GM12878 (cell line): ENCODE measurements at places on chromosomes 16 and 17. TPM values are rescaled to one million over a fixed set of nuclear protein-coding genes. Genes with fewer than 3 reads are reported as not detected.

The CD300H gene
- total RNA-seq: not detected in 2 replicates

The CYBC1 gene
- total RNA-seq: 156 and 159 TPM in 2 replicates

DNA sequence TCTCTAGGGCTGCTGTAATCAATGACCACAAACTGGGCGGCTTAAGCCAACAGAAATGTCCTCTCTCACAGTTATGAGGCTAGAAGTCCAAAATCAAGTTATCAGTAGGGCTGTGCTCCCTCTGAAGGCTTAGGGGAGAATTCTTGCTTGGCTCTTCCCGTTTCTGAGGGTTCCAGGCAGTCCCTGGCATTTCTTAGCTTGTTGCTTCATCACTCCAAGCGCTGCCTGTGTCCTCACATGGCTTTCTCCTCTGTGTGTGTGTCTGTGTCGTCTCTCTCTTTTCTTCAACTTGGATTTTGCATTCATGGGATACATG is 13.7 kb upstream of the CDC42EP4 start:
- DNase-seq: no peak
- H3K27me3 ChIP-seq: no peaks in the 10 kb centered on the region
- H3K27ac ChIP-seq: no peak overlapping the region
- H3K4me3 ChIP-seq: no peak overlapping the region
- no peaks in the 10 kb centered on the region for H3K4me1 ChIP-seq

- DNase-seq: no peak
- peak overlapping the region; percentile 84 for H3K4me3 ChIP-seq
- peaks cover 16% of the 10 kb centered on the region for H3K4me1 ChIP-seq
These were observed 526 bp downstream of the TSNAXIP1 start for GRCh38 chr16:67807148-67807682.

- no peaks in the 10 kb centered on the region for H3K36me3 ChIP-seq
- no peak for DNase-seq
- no peak overlapping the region for H3K27ac ChIP-seq
- no peaks in the 10 kb centered on the region for H3K4me1 ChIP-seq
These were observed 30.0 kb downstream of the USP32 start for GRCh38 chr17:60361889-60362288.

GRCh38 chr17:63445065-63445464 is 1.0 kb downstream of the CYB561 start:
- H3K4me1 ChIP-seq: peaks cover 14% of the 10 kb centered on the region
- DNase-seq: no peak
- no peak overlapping the region for H3K27ac ChIP-seq
- no peak overlapping the region for H3K4me3 ChIP-seq
- H3K36me3 ChIP-seq: no peaks in the 10 kb centered on the region

- H3K4me1 ChIP-seq: peaks cover 14% of the 10 kb centered on the region
- no peaks in the 10 kb centered on the region for H3K27me3 ChIP-seq
- peak overlapping the region; percentile 80; the same call in 1 of the 2 replicates for H3K4me3 ChIP-seq
- no peaks in the 10 kb centered on the region for H3K36me3 ChIP-seq
These were observed 544 bp downstream of the CYB561 start for GRCh38 chr17:63445571-63445953.

- H3K27me3 ChIP-seq: no peaks in the 10 kb centered on the region
- H3K4me3 ChIP-seq: peak overlapping the region; percentile 90
- DNase-seq: peak; percentile 66
- H3K36me3 ChIP-seq: no peaks in the 10 kb centered on the region
These were observed 23.2 kb upstream of the CRYM start for GRCh38 chr16:21301168-21301894.

The PRAC1 gene
- total RNA-seq: not detected in 2 replicates

The KRT36 gene
- not detected in 2 replicates for total RNA-seq

The METRNL gene
- total RNA-seq: 3.5 TPM in 2 replicates

DNA sequence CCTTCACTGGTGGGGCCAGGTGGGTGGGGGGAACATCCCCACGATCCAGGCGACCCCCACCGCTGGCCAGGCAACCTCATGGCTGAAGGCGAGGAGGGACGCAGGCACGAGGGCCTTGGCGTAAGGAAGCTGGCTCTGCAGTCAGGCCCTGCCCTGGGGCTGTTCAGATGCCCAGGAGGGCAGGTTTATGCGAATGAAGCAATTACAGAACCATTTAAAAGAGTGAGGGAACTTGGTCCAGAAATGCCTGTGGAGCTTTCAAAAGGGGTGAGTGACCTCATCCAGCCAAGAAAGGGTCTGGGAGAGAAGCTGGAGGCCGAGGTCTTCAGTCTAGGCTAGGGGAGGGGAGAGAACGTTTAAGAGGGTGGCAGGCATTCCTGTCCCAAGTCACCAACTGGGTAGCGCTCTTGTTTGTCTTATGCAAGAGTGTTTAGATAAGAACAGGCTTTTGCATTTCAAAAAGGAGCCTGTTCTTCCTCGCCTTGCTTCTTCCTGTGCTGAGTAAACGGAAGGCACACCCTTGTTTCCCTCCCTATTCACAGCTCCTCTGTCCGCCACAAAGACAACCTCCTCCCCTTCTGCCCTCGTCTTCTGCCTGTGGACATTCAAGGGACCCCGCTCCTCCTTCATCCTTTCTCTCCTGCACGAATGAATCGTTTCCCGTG is 183.5 kb upstream of the SDK2 start:
- H3K27ac ChIP-seq: no peak overlapping the region
- no peaks in the 10 kb centered on the region for H3K4me1 ChIP-seq
- DNase-seq: no peak
- no peak overlapping the region for H3K4me3 ChIP-seq

DNA sequence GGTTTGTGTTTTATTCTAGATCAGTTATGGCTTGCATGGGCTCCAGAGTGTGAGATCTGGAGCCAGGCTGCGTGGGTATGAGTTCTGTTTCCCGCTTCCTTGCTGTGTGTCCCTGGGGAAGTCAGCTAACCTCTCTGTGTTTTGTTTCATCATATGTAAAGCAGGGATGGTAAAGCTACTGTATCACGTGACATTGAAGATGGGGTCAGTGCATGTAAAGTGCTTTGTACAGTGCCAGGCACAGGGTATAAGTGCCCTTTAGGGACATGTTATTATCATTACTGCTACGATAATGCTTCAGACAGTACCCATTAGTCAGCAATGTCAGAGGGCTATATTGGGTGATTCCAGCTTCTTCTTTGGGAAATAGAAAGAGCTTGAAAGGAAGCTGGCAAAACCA is 186.2 kb downstream of the FOXL1 start:
- no peak overlapping the region for H3K27ac ChIP-seq
- H3K36me3 ChIP-seq: no peaks in the 10 kb centered on the region
- no peak for DNase-seq
- no peak overlapping the region for H3K4me3 ChIP-seq
- H3K27me3 ChIP-seq: no peaks in the 10 kb centered on the region

- no peaks in the 10 kb centered on the region for H3K36me3 ChIP-seq
- no peaks in the 10 kb centered on the region for H3K4me1 ChIP-seq
- no peak overlapping the region for H3K4me3 ChIP-seq
- no peak for DNase-seq
- no peaks in the 10 kb centered on the region for H3K27me3 ChIP-seq
- no peak overlapping the region for H3K27ac ChIP-seq
These were observed 99.5 kb downstream of the CHD9NB start for GRCh38 chr16:52953215-52953614.

- H3K27me3 ChIP-seq: no peaks in the 10 kb centered on the region
- H3K27ac ChIP-seq: no peak overlapping the region
- no peak overlapping the region for H3K4me3 ChIP-seq
- no peak for DNase-seq
These were observed 21.6 kb downstream of the VASN start for GRCh38 chr16:4393240-4393600.

GRCh38 chr16:3242709-3243108 is 7.8 kb upstream of the ZNF200 start:
- no peaks in the 10 kb centered on the region for H3K27me3 ChIP-seq
- DNase-seq: no peak
- no peak overlapping the region for H3K27ac ChIP-seq
- H3K36me3 ChIP-seq: no peaks in the 10 kb centered on the region

- H3K4me3 ChIP-seq: no peak overlapping the region
- no peaks in the 10 kb centered on the region for H3K4me1 ChIP-seq
- H3K36me3 ChIP-seq: no peaks in the 10 kb centered on the region
- H3K27ac ChIP-seq: no peak overlapping the region
- H3K27me3 ChIP-seq: peaks cover 11% of the 10 kb centered on the region
These were observed 150.2 kb upstream of the GSE1 start for GRCh38 chr16:85462714-85463611.

The RNU2-1 gene
- 9,631 and 10,813 TPM in 2 replicates for total RNA-seq

- no peak overlapping the region for H3K4me3 ChIP-seq
- 0 out of 2 replicates have a peak, but pooled peaks cover 3% of the 10 kb centered on the region for H3K27me3 ChIP-seq
- no peaks in the 10 kb centered on the region for H3K36me3 ChIP-seq
- DNase-seq: no peak
- no peak overlapping the region for H3K27ac ChIP-seq
These were observed 42.0 kb upstream of the XYLT1 start for GRCh38 chr16:17512636-17513220.

GRCh38 chr17:68387435-68388218 is 69.7 kb downstream of the WIPI1 start:
- no peak overlapping the region for H3K27ac ChIP-seq
- H3K27me3 ChIP-seq: no peaks in the 10 kb centered on the region
- H3K4me3 ChIP-seq: no peak overlapping the region
- no peaks in the 10 kb centered on the region for H3K36me3 ChIP-seq
- DNase-seq: no peak
- no peaks in the 10 kb centered on the region for H3K4me1 ChIP-seq

DNA sequence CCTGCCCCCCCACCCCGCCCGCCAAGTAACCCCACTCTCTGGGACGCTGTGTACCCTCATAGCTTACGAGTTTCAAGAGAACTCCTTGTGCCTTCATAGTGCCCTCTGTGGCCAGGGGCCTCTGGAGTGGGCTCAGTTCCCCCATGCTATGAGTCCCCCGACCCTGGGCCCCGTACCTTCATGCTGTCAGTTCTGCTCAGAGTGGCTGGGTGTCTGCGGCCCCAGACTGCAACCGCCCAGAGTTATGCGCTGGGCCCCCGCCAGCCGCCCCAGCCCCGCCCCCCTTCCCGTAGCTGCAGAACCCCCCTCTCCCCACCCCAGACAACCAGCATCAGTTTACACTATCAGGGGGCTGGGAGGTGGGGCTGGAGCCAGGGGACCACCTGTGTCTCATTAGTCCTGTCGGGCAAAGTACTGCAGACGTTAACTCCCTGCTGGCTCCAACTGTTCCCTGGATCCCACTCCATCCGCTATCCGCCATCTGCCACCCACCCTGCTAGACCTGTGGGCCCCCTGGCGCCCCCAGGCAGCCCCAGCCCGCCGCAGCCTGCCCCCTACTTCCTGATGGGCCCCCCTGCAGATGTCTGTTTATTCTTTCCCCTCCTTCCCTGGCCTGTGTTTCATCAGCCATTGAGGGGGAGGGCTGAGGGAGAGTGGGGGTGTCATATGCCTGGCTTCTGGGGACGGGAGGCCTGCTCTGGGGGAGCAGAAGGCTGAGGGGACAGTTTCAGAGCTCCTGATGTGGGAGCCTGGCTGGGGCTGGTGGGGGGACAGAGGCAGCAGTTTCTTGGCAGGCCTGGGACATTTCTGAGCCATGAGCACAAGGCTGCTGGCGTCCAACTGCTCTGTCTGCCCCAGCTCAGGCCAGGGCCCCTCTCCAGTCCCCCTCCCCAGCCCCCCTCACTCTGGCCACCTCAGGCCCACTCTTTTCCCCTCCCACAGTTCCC is at the start of gene MFAP4:
Gene MFAP4, minus strand, starts transcription at position 217 of the 947 bp plus-strand sequence. Its CDS starts 35 bp downstream, at position 182.
- DNase-seq: no peak
- H3K27me3 ChIP-seq: no peaks in the 10 kb centered on the region
- no peak within 1 kb of the TSS for H3K27ac ChIP-seq
- H3K36me3 ChIP-seq: no peaks in the 10 kb centered on the region; the same call in 1 of the 2 replicates

GRCh38 chr17:68657576-68657975 is 56.4 kb upstream of the FAM20A start:
- H3K4me3 ChIP-seq: no peak overlapping the region
- DNase-seq: no peak
- no peaks in the 10 kb centered on the region for H3K27me3 ChIP-seq
- H3K4me1 ChIP-seq: no peaks in the 10 kb centered on the region
- no peaks in the 10 kb centered on the region for H3K36me3 ChIP-seq

GRCh38 chr17:48589060-48589830 is 796 bp downstream of the HOXB3 start:
- H3K4me3 ChIP-seq: no peak overlapping the region
- no peaks in the 10 kb centered on the region for H3K36me3 ChIP-seq
- H3K27ac ChIP-seq: no peak overlapping the region
- peaks cover 8% of the 10 kb centered on the region for H3K27me3 ChIP-seq

- H3K4me1 ChIP-seq: peaks cover 5% of the 10 kb centered on the region
- DNase-seq: no peak
- H3K4me3 ChIP-seq: no peak overlapping the region
- H3K36me3 ChIP-seq: no peaks in the 10 kb centered on the region
These were observed 11.5 kb upstream of the HAS3 start for GRCh38 chr16:69093974-69094373.

GRCh38 chr16:19073344-19073743 is 5.9 kb downstream of the COQ7 start:
- no peaks in the 10 kb centered on the region for H3K27me3 ChIP-seq
- H3K36me3 ChIP-seq: no peaks in the 10 kb centered on the region

DNA sequence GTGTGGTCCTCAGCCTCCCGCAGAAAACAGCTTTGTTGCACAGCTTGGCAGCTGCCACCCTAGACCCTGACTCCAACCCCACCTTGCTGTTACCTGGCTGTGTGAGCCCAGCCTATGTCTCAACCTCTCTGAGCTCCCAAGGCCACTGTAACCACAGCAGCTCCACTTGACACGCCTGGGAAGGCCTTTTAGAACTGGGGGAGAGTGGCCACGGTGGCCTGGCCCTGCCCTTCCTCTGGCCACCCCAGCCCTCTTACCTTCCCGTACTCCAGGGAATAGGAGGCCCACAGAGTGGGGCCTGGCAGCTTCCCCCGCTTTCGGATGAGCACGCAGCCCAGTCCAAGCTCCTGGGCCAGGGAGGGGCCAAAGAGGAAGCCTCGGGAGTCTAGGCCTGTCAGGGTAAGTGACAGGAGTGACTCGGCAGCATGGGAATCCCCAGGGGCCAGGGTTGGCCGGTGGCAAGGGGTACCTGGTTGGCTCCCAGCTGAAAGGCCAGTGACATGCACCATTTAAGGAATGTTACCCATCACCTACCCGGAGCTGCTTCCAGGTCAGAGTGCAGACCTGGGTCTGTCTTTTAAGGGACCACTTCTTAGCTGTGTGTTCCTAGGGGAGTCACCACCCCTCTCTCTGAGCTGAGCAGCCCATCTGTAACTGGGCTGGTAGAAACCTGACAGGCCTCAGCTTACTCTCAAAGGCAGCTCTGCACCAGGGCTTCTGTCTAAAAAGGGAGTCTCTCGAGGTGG is 1.4 kb downstream of the APRT start:
- peak overlapping the region; percentile 95 for H3K27ac ChIP-seq
- H3K27me3 ChIP-seq: no peaks in the 10 kb centered on the region
- no peak for DNase-seq
- H3K4me1 ChIP-seq: peaks cover 20% of the 10 kb centered on the region

- H3K36me3 ChIP-seq: no peaks in the 10 kb centered on the region
- no peak overlapping the region for H3K4me3 ChIP-seq
- H3K4me1 ChIP-seq: no peaks in the 10 kb centered on the region
- no peaks in the 10 kb centered on the region; the same call in none of the 2 replicates for H3K27me3 ChIP-seq
These were observed 224.0 kb upstream of the TNRC6C start for GRCh38 chr17:77734371-77735080.

GRCh38 chr16:86072328-86073102 is 173.6 kb downstream of the IRF8 start:
- no peaks in the 10 kb centered on the region for H3K4me1 ChIP-seq
- DNase-seq: no peak
- H3K36me3 ChIP-seq: no peaks in the 10 kb centered on the region
- H3K27ac ChIP-seq: no peak overlapping the region
- no peak overlapping the region for H3K4me3 ChIP-seq
- no peaks in the 10 kb centered on the region for H3K27me3 ChIP-seq
